ENCODE measurements at places on chromosomes 1 and 21.

GRCh38 chr1:116777831-116778830 lies 23.9 kb downstream of the CD2 start:
- DNase-seq = no peak

DNA sequence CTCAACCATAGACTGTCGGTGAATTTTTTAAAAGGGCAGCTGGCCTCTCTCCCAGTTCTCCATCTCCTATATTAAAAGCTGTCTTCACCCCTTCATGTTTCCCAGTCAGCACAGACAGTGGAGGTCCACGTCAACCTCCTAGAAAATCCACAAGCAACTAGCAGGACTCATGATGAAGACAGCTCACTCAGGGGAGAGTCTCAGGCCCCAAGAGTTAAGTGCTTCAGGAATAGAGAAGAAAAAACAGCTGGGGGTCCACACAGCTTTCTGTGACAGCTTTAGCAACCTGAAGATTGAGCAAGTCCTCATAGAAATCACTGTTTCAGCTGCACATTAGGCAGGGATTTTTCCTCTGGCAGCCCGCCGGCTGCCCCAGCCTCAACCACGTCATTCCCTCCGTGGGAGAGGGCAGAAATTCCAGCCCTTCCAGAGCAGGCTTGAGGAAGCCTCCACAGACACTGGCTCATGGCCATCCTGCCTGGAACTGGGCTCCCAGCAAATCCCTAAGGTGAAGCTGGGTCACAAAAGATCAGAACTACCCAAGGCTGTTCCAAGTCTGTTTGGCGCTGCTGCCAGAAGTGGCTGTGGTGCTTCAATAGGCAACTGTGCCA lies 15.2 kb downstream of the GPR161 start:
- no peak for DNase-seq

DNA sequence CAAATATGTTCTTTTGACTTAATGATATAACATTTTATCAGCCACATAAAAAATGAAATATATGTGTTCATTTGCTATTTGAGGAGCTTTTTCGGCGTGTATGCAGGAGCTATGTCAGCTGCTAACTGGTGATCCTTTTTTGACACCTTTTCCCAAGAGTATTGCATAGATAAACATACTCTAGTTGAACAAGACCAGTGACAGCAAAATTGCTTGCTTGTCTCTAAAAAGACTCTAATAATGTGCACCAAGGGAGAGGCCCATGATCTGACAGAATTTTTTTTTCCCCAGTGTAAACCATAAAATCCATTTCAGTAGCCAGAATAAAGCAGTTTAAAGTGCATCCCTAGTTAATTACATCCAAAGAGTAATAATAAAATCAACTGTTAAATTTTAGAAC lies 103.6 kb upstream of the BARHL2 start:
- no peak for DNase-seq

GRCh38 chr1:172761581-172762486 lies 102.9 kb downstream of the FASLG start:
- no peak for DNase-seq

GRCh38 chr1:231219422-231220401 lies 21.3 kb upstream of the GNPAT start:
- DNase-seq = no peak

DNA sequence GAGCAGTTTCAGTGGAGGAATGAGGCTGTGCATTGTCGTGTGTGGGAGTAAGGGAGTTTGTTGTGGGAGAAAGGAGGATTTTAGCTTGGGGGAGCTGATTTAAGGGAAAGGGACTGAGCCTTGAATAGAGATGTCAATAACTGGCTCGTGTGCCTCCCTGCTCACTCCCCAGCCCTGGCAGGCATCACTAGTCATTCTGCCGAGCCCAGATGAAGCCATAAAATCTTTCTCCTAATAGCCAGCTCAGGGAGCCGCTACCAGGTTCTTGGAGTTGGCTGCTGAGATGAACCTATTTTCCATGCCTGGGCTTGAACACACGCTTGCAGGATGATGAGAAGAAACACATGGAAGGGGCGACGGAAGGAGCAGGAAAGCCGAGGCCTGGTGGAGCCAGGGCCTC lies 65.0 kb upstream of the POU3F1 start:
- DNase-seq = no peak

GRCh38 chr1:15212954-15213291 lies 34.1 kb upstream of the FHAD1 start:
- DNase-seq = no peak

- no peak for DNase-seq
Observed at GRCh38 chr1:19204446-19205266, 5.4 kb downstream of the UBR4 start.

GRCh38 chr1:64280001-64280400 lies 76.6 kb downstream of the UBE2U start:
- DNase-seq = no peak

DNA sequence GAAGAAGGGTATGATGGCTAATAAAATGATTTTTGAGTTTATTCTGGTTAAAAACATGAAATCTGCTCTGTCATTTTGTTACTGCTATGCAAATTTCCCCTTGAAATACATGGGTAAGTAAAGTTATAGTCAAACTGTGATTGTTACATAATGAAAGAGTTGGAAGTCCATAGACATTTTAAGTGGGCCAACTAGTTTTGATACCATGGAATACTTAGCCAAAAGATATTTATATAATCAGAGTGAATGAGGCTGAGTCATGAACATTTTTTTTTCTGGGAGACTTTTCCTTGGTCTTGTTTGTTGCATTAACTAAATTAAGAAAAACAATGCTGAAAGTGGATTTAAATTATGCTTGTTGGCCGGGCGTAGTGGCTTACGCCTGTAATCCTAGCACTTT lies 58.2 kb upstream of the MPC2 start:
- no peak for DNase-seq

GRCh38 chr1:158716335-158716734 lies 4.2 kb downstream of the OR6K3 start:
- DNase-seq = no peak

- no peak for DNase-seq
Observed at GRCh38 chr1:219446288-219446687, 166.6 kb downstream of the ZC3H11B start.

DNA sequence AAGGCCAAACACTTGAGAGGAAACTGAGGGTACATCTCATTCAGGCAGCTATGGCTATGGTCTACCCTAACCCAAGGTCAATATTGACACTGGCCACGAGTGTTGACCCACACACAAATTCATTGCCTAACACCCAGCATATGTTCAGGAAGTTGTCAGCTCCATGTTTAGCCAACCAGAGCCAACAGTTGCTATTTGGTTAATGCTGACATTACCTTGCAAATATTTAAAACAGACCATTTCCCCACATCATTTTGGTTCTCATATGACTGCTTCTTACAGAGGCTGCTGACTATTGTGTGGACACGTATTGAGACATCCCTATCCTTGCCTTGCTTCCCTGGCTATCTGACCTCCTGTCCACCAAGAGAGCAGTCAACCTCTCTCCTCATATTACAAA lies 97.3 kb downstream of the LMX1A start:
- DNase-seq = no peak

DNA sequence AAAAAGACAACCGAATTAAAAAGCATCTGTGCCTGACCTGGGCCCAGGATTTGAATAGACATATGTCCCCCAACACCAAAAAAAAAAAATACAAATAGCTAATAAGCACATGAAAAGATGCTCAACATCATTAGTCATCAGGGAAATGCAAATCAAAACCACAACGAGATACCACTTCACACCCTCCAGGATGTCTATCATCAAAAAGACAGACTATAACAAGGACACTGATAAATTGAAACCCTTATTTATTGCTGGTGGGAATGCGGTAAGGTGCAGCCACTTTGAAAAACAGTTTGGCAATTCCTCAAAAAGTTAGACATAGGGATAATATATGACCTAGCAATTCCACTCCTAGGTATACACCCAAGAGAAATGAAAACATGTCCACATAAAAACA lies 72.3 kb upstream of the CAMK1G start:
- no peak for DNase-seq

DNA sequence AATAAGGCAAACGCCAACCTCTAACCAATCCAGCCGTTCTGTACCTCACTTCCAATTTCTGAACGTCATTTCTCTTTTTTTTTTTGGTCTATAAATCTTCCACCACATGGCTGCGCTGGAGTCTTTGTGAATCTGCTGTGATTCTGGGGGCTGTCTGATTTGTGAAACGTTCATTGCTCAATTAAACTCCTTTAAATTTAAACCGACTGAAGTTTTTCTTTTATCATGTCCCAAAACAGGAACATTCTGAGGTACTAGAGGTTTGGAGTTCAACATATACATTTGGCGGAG lies 65.5 kb upstream of the BACH1 start:
- DNase-seq = no peak

GRCh38 chr1:38135625-38136414 lies 89.2 kb upstream of the POU3F1 start:
- DNase-seq = no peak

GRCh38 chr1:107817935-107818334 lies 147.0 kb downstream of the VAV3 start:
- no peak for DNase-seq

- no peak for DNase-seq
Observed at GRCh38 chr1:173496757-173497320, 19.7 kb downstream of the PRDX6 start.

GRCh38 chr21:42250422-42251403 lies 31.8 kb downstream of the ABCG1 start:
- DNase-seq = no peak

DNA sequence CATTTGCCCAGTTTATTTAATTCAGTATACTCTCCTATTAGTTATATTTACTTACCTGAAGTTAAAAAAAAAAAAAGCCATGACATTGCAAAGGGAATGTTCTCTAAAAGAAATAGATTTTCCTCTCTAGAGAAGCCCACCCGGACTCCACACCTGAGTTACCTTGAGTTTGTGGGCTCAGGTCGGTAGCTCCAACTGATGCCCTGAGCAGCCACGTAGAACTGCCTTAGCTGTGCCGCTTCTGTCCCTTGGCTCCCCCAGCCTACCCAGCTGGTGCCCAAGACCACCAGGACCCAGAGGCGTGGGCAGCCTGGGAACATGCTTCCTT lies 250 bp downstream of the F5 start:
- DNase-seq = no peak

DNA sequence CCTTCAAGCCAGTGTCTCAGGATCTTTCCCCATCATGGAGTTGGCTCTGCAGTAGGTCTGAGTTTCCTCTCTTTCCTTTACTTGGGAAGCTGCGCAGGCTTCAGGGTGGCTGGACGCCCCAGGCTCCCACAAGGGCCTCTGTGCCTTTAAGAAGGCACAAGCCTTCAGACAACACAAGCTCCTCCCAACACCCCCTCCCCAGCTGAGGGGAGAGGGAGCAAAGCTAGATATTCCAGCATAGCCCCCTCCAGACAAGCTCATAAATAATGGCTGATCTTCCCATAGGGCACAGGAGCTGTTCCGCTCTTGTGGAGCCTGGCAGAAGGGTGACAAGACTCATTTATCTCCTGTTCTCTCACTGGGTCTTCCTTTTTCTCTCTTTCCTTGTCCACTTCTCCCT lies 27.9 kb upstream of the ATP2B4 start:
- DNase-seq = no peak
